CD4-positive, alpha-beta T cell (primary cell): ENCODE measurements at places on chromosomes 6 and 20.

- peak; percentile 67 for DNase-seq
- H3K27ac ChIP-seq, result no peak overlapping the region
- peak overlapping the region; percentile 70 for H3K4me3 ChIP-seq
These were observed 38.8 kb downstream of the ERMARD start for GRCh38 chr6:169789944-169790927.

- no peak overlapping the region for H3K27ac ChIP-seq
- no peaks in the 10 kb centered on the region for H3K36me3 ChIP-seq
- H3K27me3 ChIP-seq, result peaks cover 5% of the 10 kb centered on the region
- H3K4me3 ChIP-seq, result no peak overlapping the region
- H3K4me1 ChIP-seq, result no peaks in the 10 kb centered on the region
These were observed 58.2 kb downstream of the LINC00237 start for GRCh38 chr20:21047981-21048380.

GRCh38 chr6:27847706-27848105 lies 64.5 kb downstream of the OR2B2 start:
- DNase-seq, result no peak
- no peaks in the 10 kb centered on the region for H3K36me3 ChIP-seq
- no peak overlapping the region for H3K4me3 ChIP-seq
- no peaks in the 10 kb centered on the region for H3K27me3 ChIP-seq

GRCh38 chr20:43198607-43199006 lies 8.9 kb upstream of the PTPRT start:
- H3K36me3 ChIP-seq, result no peaks in the 10 kb centered on the region
- no peak for DNase-seq
- no peaks in the 10 kb centered on the region for H3K4me1 ChIP-seq
- no peak overlapping the region for H3K27ac ChIP-seq
- H3K27me3 ChIP-seq, result no peaks in the 10 kb centered on the region
